ENCODE measurements at places on chromosomes 6 and 20. TPM values are rescaled to one million over a fixed set of nuclear protein-coding genes. Genes with fewer than 3 reads are reported as not detected.

GRCh38 chr20:46400828-46401477 is 5.5 kb downstream of the ELMO2 start:
- no peaks in the 10 kb centered on the region for H3K36me3 ChIP-seq
- no peak overlapping the region for H3K4me3 ChIP-seq
- H3K27me3 ChIP-seq = no peaks in the 10 kb centered on the region
- H3K4me1 ChIP-seq = peaks cover 33% of the 10 kb centered on the region
- peak; percentile 32 for DNase-seq

- peak; percentile 93 for DNase-seq
- peak overlapping the region; percentile 86 for H3K27ac ChIP-seq
- H3K36me3 ChIP-seq = peaks cover 6% of the 10 kb centered on the region
- H3K27me3 ChIP-seq = no peaks in the 10 kb centered on the region
- peaks cover 36% of the 10 kb centered on the region for H3K4me1 ChIP-seq
Measured at GRCh38 chr6:13302751-13303667, 25.3 kb downstream of the TBC1D7 start.

GRCh38 chr6:63352544-63353285 is 32.9 kb upstream of the LGSN start:
- no peaks in the 10 kb centered on the region for H3K36me3 ChIP-seq
- H3K27me3 ChIP-seq = no peaks in the 10 kb centered on the region
- no peak overlapping the region for H3K27ac ChIP-seq
- H3K4me3 ChIP-seq = no peak overlapping the region

GRCh38 chr20:37342231-37343177 is 3.4 kb upstream of the SRC start:
- no peak overlapping the region for H3K27ac ChIP-seq
- H3K27me3 ChIP-seq = no peaks in the 10 kb centered on the region
- no peaks in the 10 kb centered on the region for H3K36me3 ChIP-seq
- H3K4me1 ChIP-seq = peaks cover 12% of the 10 kb centered on the region

GRCh38 chr6:26311385-26312095 is 53.5 kb upstream of the BTN3A2 start:
- H3K4me3 ChIP-seq = peak overlapping the region; percentile 95
- H3K4me1 ChIP-seq = peaks cover 12% of the 10 kb centered on the region
- H3K27ac ChIP-seq = peak overlapping the region; percentile 19
- H3K36me3 ChIP-seq = no peaks in the 10 kb centered on the region
- peaks cover 9% of the 10 kb centered on the region for H3K27me3 ChIP-seq
- peak; percentile 81 for DNase-seq

- no peak for DNase-seq
- no peaks in the 10 kb centered on the region for H3K36me3 ChIP-seq
- H3K27me3 ChIP-seq = peaks cover 3% of the 10 kb centered on the region
- H3K4me3 ChIP-seq = no peak overlapping the region
- H3K4me1 ChIP-seq = peaks cover 5% of the 10 kb centered on the region
- no peak overlapping the region for H3K27ac ChIP-seq
Measured at GRCh38 chr6:98812220-98812619, 22.2 kb upstream of the POU3F2 start.

The OPRM1 gene
- total RNA-seq = not detected

DNA sequence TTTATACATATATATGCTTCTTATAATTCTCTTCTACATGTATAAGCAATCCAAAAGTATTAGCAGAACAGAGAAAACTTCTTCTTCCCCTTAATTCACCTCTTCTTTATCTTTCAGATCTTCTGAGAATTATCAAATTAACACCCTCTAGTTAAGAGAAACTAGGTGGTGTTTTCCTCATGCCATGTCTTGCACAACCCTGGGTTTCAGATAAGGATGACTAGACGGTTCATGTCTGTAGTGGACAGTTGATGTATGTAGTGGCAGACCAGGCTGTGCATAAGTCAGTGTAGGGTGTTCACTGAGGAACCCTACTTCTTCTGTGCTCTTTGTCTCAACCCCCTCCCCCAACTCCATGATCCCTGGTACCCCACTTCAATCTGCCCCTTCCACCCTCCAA is 187.3 kb downstream of the SAMD5 start:
- H3K27ac ChIP-seq = no peak overlapping the region
- H3K4me3 ChIP-seq = no peak overlapping the region
- H3K4me1 ChIP-seq = peaks cover 16% of the 10 kb centered on the region
- no peak for DNase-seq
- H3K27me3 ChIP-seq = no peaks in the 10 kb centered on the region

The KIF25 gene
- total RNA-seq = not detected

The TGM3 gene
- not detected for total RNA-seq

DNA sequence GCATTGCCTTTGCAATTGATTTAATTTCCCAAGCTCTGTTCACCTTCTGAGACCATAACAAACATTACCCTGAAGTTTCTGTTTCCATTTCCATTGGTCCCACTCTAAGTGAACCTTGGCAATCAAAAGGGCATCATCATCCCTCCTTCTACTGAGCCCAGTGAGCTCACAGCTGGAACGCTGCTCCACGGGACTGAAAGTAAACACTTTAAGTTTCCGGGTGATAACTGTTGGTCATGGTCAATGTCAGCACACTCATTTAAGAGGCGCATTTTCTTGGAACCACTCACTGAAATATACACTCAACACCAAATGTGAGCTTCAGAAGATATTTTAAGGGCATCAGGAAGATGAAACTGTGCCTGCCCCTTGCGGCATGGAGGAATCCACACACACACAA is 37.1 kb upstream of the RPS6KA2 start:
- no peak overlapping the region for H3K4me3 ChIP-seq
- H3K36me3 ChIP-seq = no peaks in the 10 kb centered on the region
- DNase-seq = peak; percentile 59
- no peak overlapping the region for H3K27ac ChIP-seq
- H3K4me1 ChIP-seq = no peaks in the 10 kb centered on the region
- no peaks in the 10 kb centered on the region for H3K27me3 ChIP-seq

The MMP24OS gene
- 55.6 TPM for total RNA-seq

DNA sequence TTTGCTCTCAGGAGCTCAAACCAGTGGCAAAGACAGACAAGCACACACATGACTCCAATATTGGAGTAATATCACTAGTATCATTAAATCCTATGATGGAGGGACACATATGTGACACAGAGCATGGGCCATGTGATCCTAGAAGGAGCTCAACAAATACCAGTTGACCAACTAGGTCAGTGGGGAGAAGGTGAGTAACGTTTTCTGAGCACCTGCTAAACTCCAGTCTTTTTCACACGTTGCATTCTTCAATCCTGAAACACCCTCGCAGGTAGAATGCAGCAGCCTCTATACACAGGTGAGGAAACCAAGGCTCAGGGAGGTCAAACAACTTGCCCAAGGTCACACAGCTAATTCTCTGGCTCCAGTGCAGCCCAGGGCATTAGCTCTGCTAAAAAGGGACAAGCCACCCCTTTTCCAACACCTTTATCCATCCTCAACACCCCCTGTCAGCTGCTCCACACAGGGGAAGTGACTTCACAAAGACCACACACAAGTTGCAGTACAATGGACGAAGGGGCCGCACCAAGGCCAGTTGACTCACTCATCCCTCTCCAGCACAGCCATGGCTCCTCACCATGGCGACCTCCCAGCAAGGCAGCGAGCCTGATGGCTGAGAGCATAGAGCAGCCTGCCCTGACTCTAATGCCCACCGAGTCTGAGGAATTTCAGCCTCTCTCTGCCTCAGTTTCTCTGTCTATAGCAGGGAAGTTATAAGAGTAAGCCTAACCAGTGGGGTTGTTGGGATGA is 4.4 kb downstream of the CAPN11 start:
- no peak for DNase-seq
- H3K36me3 ChIP-seq = no peaks in the 10 kb centered on the region
- peaks cover 19% of the 10 kb centered on the region for H3K27me3 ChIP-seq
- no peak overlapping the region for H3K4me3 ChIP-seq
- no peaks in the 10 kb centered on the region for H3K4me1 ChIP-seq

DNA sequence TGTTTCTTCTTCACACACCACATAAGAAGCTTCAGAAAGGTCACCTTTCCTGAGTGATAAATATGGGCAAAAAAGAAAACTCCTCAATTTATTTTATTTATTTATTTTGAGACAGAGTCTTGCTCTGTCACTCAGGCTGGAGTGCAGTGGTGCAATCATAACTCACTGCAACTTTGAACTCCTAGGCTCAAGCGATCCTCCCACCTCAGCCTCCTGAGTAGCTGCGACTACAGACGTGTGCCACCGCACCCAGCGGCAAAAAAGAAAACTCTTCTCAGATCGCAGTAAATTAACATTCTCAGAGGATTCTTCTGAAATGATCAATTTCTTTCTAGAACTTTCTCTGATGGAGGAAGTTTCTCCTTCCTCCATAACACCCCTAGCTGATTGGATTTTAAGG is 111.2 kb downstream of the TRERF1 start:
- H3K4me3 ChIP-seq = no peak overlapping the region
- H3K4me1 ChIP-seq = peaks cover 18% of the 10 kb centered on the region
- H3K27ac ChIP-seq = no peak overlapping the region
- no peaks in the 10 kb centered on the region for H3K36me3 ChIP-seq
- H3K27me3 ChIP-seq = no peaks in the 10 kb centered on the region

- H3K27me3 ChIP-seq = no peaks in the 10 kb centered on the region
- peaks cover 43% of the 10 kb centered on the region for H3K4me1 ChIP-seq
- H3K36me3 ChIP-seq = peaks cover 11% of the 10 kb centered on the region
- no peak overlapping the region for H3K27ac ChIP-seq
Measured at GRCh38 chr6:44225579-44226325, 2.4 kb downstream of the SLC29A1 start.

DNA sequence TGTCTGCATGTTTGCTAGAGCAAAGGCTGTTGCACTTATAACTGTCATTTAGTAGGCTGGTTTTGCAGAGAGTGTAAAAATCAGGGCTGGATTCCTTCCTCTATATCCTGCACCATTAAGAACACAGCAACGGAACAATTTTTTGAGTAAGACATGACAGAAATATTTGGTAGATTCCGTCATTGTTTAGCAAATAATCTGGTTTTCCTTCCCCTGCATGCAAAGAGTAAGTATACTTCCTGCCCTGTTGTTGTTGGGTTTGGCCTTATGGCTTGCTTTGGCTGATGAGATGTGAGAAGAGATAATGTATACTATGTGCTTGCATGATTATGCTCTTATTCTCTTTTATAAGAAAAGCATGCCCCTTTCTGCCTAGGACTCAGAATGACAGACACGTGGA is 23.8 kb downstream of the MANEA start:
- H3K4me1 ChIP-seq = peaks cover 21% of the 10 kb centered on the region
- no peaks in the 10 kb centered on the region for H3K36me3 ChIP-seq
- DNase-seq = peak; percentile 61
- H3K27me3 ChIP-seq = no peaks in the 10 kb centered on the region

DNA sequence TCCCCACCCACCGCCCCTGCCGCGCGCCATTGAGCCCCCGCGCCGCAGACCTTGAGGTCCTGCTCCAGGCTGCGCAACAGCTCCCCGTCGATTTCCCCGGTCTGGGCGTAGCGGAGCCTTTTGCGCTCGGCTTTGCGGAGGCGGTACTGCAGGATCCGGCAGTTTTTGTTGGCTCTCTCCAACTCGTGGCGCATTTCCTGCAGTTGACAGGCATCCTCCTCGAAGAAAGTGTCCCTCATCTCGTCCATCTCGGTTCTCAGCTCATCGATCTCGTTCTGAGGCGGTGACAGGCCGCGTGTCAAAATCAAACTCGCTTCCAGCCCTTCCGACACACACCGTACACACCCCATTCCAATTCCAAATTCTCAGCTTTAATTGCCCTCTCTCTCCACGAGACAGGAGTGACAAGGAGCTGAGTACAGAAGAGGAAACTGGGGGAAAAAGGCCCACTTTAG is 4.3 kb downstream of the MTCL3 start:
- H3K4me1 ChIP-seq = peaks cover 15% of the 10 kb centered on the region
- H3K36me3 ChIP-seq = no peaks in the 10 kb centered on the region
- H3K4me3 ChIP-seq = no peak overlapping the region
- H3K27me3 ChIP-seq = peaks cover 34% of the 10 kb centered on the region

- peaks cover 14% of the 10 kb centered on the region for H3K4me1 ChIP-seq
- H3K36me3 ChIP-seq = no peaks in the 10 kb centered on the region
Measured at GRCh38 chr20:5835321-5835821, 85.2 kb downstream of the SHLD1 start.

DNA sequence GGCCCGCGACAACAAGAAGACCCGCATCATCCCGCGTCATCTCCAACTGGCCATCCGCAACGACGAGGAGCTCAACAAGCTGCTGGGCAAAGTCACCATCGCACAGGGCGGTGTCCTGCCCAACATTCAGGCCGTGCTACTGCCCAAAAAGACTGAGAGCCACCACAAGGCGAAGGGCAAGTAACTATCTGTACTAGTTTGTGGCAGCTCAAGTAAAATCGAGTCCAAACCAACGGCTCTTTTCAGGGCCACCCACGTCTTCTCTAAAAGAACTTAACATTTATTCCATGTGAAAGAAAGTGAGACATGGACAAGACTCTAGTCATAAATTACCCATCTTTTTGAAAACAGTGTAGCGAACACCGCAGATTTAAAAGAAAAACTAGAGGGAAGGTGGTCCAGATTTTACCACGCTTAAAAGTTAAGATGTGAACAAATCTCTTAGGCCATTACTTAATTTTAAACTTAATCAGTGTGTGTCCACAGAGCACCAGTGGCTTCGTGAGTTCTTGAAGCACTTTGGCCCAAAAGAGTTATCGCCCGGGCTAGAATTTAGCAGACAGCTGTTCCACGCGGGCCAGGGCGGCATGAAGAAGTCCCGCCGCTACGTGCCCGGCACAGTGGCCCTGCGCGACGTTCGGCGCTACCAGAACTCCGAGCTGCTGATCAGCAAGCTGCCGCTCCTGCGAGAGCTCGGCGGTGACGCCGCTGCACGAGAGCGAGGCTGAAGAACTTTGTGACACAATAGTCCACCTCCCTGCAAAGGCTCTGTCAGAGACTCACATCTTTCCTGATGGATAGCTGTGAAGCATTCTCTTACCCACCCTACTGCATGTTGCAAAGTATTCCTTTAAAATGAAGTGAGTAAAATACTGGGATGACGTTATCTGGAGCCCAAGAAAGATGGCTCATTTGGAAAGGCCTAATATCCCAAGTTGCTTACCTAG is 113.9 kb upstream of the PRSS16 start:
- H3K36me3 ChIP-seq = no peaks in the 10 kb centered on the region
- H3K4me1 ChIP-seq = peaks cover 22% of the 10 kb centered on the region
- peak overlapping the region; percentile 10 for H3K4me3 ChIP-seq
- DNase-seq = peak; percentile 72
- H3K27me3 ChIP-seq = no peaks in the 10 kb centered on the region

The GRIK2 gene
- not detected for total RNA-seq

- peaks cover 7% of the 10 kb centered on the region for H3K4me1 ChIP-seq
- DNase-seq = peak; percentile 57
- H3K36me3 ChIP-seq = no peaks in the 10 kb centered on the region
- no peak overlapping the region for H3K27ac ChIP-seq
- no peak overlapping the region for H3K4me3 ChIP-seq
- H3K27me3 ChIP-seq = no peaks in the 10 kb centered on the region
Measured at GRCh38 chr6:105493736-105494135, 90.9 kb upstream of the PREP start.

DNA sequence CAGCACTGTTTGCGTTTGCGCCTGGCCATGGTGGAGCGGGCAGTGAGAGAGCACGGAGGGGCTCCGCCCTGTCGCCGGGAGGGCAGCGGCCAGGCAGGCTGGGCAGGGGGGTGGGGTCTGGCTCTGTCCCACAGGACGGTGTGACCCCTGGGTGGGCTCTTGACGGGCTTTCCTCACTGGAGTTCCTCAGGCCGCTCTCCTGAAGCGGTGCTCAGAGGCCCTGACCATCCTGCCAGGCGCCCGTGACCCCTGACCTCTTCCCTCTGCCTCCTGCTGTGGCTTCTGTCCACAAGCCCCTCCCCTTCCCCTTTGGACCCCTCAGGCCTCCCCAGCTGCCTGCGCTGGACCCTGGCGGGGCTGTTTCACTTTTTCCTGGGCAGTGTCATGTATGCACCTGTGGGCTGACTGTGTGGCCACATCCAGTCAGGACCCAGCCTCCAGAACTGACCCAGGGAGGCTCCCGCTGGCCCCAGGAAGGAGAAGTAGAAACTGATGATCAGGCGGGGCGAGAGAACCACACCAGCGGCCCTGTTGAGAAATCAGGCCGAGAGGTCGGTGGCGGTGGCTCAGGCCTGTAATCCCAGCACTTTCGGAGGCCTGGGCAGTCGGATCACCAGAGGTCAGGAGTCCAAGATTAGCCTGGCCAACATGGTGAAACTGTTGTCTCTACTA is 1.2 kb downstream of the OGFR start:
- peaks cover 24% of the 10 kb centered on the region for H3K36me3 ChIP-seq
- peaks cover 11% of the 10 kb centered on the region for H3K4me1 ChIP-seq

The TSPO2 gene
- total RNA-seq = not detected

The OXT gene
- not detected for total RNA-seq
